ENCODE measurements at places on chromosomes 5 and 9.

DNA sequence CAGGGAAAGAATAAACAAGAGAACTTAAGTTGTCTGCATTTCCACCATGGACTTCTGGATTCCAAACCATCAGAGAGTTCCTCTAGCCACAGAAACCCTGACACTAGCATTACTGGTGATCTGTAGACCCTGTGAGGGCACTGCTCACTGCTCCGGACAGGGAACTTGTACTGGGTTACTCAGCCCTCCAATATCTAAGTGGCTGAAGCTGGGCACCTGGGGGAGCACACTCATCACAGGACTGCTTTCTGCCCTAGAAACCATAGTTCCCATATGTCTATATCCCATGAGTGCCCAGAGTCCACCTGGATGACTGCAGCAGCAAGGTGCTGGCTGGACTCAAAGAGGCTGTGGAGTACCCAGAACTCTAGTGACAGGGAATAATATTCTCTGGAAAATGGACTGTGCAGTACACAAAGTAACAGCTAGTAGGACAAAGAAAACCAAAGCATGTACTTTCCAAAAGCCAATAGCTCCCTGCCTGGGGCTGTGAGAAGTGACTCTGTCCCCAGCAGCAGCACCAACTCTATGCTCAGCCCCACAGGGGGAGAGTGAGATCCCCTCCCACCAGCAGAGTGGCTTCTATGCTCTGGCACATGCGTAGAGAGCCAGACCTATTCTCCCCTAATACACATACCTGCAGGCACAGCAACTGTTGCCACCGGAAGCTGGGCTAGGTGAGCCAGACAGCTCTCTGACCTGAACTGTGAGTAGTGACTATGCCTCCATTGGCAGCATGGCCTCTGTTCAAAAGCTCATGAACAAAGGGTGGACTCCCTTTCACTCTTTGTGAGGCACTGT is 472.9 kb upstream of the FTMT start:
- H3K27ac ChIP-seq: no peak overlapping the region
- no peak for DNase-seq
- no peaks in the 10 kb centered on the region for H3K27me3 ChIP-seq
- no peaks in the 10 kb centered on the region for H3K36me3 ChIP-seq
- no peaks in the 10 kb centered on the region for H3K4me1 ChIP-seq

DNA sequence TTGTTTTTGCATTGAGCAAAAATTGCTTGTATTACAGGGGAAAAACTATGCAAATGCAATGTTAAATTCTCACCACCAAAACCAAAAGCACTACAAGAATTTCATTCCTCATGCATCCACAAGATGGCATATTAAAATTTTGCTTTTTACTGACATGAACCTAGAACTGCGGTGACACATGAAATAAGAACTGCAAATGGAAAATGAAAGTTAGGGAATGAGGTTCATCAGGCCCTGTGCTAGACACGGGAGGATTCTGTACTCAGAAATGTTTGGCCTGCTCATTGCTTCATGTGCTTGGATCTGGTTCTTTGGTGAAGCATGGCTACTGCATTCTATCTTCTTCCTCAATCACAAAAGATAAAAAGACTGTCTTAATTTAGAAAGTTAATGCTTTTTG is 9.1 kb upstream of the RFK start:
- H3K27me3 ChIP-seq: no peaks in the 10 kb centered on the region
- H3K27ac ChIP-seq: no peak overlapping the region
- no peak overlapping the region for H3K4me3 ChIP-seq
- H3K4me1 ChIP-seq: peaks cover 5% of the 10 kb centered on the region

DNA sequence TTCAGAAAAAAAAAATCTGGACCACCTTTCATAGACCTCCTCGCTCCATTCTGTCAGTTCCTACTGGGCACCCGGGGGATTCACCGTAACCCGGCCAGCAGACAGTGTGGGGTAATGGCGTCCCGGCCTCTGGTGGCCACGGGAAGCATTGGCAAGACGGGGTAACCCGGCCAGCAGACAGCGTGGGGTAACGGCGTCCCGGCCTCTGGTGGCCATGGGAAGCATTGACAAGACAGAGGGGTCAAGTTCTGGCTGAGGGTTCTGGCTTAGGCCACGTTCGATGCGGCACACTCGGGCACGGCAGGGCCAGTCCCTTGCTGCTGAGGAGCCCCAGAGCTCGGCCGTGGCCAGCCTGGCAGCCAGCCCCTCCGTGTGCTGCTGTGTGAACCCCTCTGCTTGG is 116.2 kb upstream of the RAPGEF1 start:
- H3K4me1 ChIP-seq: no peaks in the 10 kb centered on the region
- H3K27me3 ChIP-seq: no peaks in the 10 kb centered on the region
- no peak overlapping the region for H3K4me3 ChIP-seq
- no peaks in the 10 kb centered on the region for H3K36me3 ChIP-seq
- DNase-seq: no peak
- no peak overlapping the region for H3K27ac ChIP-seq

DNA sequence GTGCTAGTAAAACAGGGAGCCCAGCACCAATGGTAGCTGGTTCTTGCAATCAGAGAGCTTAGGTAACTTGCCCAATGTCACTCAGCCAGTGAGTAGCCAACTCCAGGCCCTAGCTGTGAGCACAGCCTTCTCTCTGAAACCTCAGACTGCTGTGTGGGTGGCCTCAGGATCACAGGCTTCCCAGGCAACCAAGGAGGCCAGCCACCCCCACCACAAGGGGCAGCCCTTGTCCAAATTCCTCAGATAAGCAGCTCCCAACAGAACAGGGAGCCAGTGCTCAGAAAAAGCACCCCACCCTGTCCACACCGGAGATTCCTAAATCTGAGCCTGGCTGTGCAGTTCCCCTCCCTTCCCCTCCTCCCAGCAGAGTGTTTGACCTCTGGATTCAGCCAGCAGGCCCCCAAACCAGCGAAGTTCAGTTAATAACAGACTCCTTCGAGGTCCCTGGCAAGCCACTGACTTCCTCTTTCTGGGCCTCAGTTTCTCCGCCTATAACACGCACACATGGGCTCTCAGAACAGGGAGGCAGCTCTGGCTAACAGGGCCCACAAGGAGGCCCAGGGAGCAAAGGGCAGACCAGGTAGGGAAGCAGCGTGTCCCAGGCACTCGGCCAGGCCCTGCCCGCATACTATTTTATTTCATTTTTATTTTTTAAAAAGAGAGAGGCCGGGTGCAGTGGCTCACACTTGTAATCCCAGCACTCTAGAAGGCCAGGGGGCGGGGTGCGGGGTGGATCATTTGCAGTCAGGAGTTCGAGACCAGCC is 2.7 kb downstream of the EEIG1 start:
- no peak for DNase-seq
- peaks cover 60% of the 10 kb centered on the region for H3K4me1 ChIP-seq
- H3K4me3 ChIP-seq: peak overlapping the region; percentile 98
- H3K36me3 ChIP-seq: peaks cover 12% of the 10 kb centered on the region

DNA sequence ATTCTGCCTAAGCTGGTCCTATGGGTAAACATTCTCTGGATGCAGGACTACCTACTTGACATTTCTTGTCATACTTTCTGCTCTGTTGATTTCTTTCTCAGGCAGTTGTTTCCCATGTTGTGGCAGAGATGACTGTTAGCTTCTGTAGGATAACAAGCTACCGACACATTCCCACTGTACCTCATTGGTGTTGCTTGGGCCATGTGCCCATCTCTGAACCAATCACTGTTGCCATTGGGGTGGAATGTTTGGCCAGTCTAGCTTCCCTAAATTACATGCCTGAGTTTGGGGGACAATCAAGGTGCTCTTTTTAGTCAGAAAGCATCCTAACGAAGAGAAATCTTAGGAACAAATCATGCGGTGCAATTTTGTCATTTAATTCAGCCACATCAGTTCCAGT is 212.0 kb downstream of the KDM4C start:
- no peaks in the 10 kb centered on the region for H3K36me3 ChIP-seq
- DNase-seq: no peak
- no peaks in the 10 kb centered on the region for H3K4me1 ChIP-seq
- H3K4me3 ChIP-seq: no peak overlapping the region
